ENCODE measurements at places on chromosomes 4 and X.

GRCh38 chr4:38868059-38868960 is 704 bp downstream of the FAM114A1 start:
- peak; percentile 56 for DNase-seq

DNA sequence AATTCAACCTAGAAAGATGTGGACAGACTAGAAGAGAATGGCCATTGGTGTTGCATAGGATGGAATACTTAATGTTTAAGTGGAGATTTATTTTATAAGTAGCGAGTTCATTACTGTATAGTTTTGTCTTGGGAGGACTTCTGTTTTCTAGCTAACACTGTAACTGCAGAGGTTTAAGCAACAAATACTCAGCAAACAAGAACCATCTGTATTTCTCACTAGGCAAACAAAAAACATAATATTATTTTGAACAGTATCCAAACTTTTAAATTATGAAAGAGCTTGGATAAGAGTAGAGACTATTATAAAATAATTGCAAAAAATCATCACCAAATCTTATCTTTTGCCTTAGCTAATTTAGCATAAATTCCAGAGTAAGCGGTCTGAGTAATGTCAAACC is 121.1 kb downstream of the GLRA3 start:
- DNase-seq, result no peak

GRCh38 chr4:128787509-128788311 is 21.8 kb upstream of the JADE1 start:
- no peak for DNase-seq

DNA sequence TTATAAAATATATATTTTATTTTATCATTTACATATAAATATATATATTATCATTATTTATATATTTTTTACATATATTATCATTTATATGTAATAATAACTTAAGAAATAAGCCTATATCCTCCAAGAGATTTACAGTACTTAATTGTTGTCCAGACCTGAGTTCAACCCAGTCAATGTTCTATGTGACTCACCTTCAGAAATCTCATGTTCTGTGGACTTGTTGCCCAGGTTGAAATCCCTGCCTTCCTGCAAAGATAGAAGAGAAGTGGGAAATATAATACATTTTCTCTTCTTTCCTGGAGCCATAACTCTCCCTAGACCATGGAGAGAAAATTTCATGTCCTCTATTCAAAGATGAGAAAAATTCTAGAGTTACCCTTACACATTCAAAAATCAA is 247.3 kb downstream of the PARM1 start:
- DNase-seq, result no peak

- DNase-seq, result peak; percentile 32
Measured at GRCh38 chr4:83356899-83357661, 22.4 kb upstream of the HPSE start.

GRCh38 chr4:138037696-138038095 is 204.5 kb downstream of the SLC7A11 start:
- DNase-seq, result peak; percentile 84

DNA sequence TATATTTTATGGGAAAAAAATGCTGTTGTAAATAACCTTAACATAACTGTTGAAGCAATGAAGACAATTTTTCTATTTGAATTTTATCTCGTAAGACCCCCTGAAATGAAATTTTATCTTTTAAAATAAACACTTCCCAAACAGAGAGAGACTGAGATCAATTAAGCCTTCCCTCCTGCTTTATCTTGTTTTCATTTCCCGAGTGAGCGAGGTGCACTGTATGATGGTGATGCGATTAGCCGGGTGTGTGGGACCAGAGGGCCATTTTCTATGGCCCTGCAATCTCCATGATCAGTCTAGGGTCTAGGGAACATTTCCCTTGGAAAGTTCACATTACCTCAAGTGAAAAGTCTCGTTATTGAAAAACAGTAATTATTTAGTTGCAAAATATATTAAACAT is 134.1 kb upstream of the MID1 start:
- DNase-seq, result no peak

- no peak for DNase-seq
Measured at GRCh38 chr4:2560167-2560566, 23.7 kb downstream of the FAM193A start.

GRCh38 chr4:165133150-165133549 is 20.5 kb upstream of the TMEM192 start:
- no peak for DNase-seq

DNA sequence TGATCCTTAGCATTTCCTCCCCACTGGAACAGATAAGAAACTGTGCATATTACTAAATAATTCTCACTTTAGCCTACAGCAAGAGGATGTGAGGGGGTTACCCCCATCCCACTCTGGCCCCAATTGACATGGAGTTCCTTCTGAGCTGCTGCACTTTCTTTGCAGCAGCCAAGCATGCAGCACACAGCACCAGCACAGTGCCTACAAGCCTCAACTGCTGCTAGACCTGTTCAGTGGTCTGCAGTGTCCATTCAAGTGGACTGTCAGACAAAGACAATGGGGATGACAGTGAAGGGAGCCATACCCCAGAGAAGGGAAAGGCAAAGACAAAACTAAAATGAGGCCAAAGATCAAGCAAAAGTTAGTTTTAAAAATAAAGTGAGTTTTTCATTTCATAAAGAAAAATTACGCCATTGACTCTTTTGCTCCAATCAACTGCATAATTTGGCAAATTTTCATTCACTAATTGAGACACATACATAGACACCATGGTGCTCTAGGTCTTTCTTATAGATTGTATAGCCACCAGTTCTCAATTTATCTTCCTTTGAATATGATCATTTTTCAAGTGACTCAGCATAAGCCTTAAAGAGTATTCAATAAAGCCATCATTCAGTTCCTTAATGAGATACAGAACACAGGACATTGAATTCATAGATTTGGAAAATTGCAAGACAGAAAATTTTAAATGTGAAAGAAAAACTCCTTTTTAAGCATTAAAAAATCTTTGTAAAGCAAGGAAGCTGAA is 410.6 kb downstream of the HNRNPD start:
- DNase-seq, result no peak

- no peak for DNase-seq
Measured at GRCh38 chr4:40521957-40522356, 107.7 kb downstream of the RBM47 start.

- DNase-seq, result no peak
Measured at GRCh38 chr4:139453041-139453370, 915 bp upstream of the RAB33B start.

DNA sequence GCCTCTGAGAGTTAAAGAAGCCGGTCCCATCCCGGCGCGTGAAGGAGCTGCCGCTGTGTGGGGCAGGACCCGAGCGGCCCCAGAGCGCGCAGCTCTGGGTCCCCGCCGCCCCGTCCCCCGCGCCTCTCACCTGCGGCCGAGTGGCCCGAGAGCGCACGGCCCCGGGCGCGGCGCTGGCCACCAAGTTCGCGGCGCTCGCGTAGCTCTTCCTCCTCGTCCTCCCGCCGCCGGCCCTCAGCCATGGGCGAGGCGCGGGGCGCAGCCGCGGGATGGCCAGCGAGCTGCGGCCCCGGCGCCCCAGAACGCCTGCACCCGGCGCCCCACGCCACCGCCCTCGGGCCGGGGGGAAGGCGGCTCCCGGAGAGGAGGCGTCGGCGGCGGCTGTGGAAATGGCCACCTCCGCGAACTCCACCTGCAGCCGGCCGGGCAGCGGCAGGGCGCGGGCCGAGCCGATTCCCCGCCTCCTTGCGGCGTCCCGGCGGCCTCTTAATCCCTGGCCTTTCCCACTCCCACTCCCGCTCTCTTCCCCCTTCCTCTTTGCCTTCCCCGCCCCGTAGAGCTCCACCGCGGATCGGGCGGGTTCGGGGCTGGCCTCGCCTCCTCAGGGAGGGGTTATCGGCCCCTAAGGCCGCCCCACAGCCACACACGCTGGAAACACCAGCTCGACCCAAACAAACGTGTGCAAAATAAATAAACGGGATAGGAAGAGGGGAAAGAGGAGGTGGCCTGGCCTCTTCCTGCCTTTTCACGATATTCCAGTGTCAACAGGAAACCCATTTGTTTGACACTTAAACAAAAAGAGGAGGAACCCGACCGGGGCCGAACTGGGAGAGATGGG is at the start of gene SH3D19:
TSS of gene SH3D19 (minus strand) at position 495 of the 838 bp plus-strand sequence. CDS start at position 242, 253 bp downstream.
- DNase-seq, result peak; percentile 76

DNA sequence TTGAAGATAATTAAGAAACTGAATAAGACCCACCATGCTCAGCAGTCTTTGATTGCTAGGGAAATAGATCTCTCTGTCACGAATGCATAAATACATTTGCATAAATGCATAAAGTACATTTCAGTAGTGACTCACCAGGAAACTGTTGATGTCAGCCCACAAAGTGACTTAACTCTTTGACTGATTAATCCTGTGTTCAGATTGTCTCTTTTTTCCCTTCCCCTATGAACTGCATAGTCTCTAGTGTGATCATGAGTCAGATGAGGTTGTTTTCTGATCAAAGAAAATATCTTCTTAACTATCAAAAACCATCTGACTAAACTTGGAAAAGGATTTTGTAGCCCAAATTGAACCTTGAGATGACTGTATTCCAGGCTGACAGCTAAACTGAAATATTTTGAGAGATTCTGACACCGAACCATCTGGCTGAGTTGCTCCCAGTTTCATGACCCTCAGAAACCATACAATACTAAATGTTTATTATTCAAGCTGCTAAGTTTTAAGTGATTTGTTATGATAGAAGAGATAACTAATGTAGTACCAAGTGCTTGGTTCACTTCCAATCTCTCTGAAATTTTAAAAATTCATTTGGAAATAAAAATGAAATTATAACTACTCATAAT is 1381.5 kb upstream of the AGA start:
- no peak for DNase-seq

DNA sequence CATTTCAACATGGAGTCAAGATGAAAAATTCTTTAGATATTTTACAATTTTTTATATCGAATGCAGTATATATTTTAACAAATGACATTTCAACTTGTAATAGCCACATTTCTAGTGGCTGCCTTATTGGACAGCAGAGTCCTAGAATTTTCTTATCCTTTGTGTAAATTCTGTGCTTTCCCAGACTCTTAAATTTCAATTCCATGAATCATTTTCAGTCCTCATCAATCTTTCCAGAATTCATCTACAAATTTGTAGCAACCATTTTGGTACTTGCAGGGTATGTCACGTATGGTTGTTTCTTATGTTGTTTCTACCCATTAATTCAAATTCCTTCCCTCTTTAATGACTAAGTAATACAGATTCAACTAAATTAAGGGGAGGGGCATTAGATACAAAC is 2.7 kb downstream of the PAICS start:
- no peak for DNase-seq

DNA sequence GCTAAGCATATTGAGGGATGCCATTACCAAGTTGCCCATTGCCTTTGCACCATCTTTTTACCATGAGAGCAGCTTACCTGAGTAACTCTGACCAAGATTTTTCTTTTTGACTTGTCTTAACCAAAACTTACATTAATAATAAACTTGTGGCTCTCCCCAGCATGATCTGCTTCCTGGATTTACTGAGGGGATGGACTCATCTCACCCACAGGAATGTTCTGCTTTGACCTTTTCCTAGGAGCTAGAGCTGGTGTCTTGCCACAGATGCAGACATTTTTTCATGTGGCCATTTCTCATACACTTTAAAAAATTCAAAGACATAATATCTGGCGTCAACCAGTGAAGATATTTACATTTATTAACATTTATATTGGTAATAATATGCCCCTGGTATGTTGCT is 79.2 kb upstream of the EFHC2 start:
- no peak for DNase-seq

- DNase-seq, result no peak
Measured at GRCh38 chr4:15963576-15963975, 601 bp upstream of the FGFBP2 start.

DNA sequence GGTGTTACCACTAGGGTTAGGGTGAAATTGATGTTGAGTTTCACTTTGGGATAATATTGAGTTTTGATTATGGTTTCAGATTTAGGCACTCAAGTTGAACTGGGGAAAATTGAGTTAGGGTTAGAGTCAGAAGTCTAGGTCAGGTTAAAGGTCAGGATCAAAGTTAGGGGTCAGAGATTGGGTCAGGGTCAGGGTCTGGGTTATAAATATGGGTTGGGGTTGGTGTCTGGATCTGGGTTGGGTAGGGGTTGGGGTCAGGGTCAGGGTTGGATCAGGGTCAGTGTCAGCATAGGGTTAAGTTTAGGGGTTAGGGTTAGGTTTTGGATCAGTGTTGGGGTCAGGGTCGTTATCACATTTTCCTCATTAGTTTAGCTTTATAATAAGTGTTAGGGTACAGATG is 42.7 kb upstream of the IL9R start:
- DNase-seq, result no peak

DNA sequence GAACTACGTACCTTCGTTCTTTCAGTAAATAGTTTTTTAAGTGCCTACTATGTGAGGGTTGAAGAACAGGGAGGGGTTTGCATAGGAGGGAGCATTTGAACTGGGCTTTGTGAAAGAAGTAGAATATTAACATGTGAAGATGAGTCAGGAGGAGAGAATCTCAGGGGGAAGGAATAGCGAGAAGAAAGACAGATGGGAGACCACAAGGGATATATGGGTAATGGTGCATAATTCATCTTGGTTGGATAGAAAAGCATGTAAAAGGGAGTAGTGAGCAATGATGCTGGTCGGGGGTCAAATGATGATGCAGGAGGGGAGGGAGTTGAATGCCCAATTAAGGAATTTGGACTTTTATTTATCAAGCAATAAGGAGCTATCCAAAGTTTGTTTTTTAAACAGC is 52.7 kb downstream of the TMEM164 start:
- no peak for DNase-seq

- no peak for DNase-seq
Measured at GRCh38 chrX:19747652-19748610, 139.5 kb downstream of the SH3KBP1 start.
